ENCODE measurements at places on chromosomes 3 and 15.

- no peak for DNase-seq
These were observed 709.4 kb downstream of the ZNF385D start for GRCh38 chr3:21041621-21042020.

GRCh38 chr3:55144015-55144673, 216.3 kb upstream of the LRTM1 start:
- no peak for DNase-seq

- no peak for DNase-seq
These were observed 47.4 kb downstream of the CLSTN2 start for GRCh38 chr3:139982404-139982803.

DNA sequence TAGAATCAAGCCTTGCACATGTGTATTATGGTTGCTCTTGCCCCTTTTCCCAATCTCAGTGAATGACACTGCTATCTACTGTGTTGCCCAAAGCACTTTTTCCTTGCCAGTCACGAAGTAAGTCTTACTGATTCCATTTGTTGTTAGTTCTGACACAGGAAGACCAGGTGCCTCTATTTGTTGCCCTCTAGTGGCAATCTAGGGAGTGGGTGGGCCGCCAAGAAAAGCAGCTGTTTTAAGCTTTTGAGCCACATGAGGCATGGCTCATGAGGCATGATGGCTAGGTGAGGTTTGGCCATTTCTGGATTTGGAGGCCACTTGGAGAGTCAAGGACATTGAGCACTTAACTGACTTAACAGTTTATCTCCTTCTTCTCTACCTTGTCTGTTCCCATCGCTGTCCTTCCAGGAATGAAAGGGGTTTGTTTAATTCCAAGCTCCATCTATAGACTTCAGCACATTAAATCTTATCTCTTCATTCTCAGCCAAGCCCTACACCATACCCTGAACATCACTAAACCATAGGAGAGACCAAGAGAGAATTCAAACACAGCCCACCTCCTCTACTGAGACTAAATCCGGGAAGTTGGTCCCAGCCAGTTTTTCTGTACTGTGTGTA, 103.1 kb downstream of the HCN4 start:
- no peak for DNase-seq

GRCh38 chr15:47548231-47548630, 169.1 kb upstream of the SEMA6D start:
- DNase-seq = no peak

- DNase-seq = no peak
These were observed 9.0 kb upstream of the SMAD6 start for GRCh38 chr15:66692808-66693596.

DNA sequence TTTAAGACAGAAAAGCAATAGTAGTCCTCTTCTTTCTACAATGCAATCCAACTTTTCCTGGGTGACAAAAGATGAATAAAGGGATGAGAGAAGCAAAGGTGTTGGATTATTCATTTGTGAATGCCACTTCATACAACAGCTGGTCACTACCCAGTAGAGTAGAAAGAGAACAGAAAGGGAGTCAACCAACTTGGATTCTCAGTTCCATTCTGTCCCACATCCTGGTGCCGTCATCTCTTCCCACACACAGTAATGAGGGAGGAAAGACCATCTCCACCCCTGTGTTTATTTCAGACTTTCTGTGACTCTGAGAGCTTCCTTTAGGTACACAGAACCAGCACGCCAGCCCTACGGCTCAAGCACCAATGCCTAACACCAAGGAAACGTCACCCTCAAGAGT, 71.0 kb downstream of the FOXP1 start:
- DNase-seq = no peak

DNA sequence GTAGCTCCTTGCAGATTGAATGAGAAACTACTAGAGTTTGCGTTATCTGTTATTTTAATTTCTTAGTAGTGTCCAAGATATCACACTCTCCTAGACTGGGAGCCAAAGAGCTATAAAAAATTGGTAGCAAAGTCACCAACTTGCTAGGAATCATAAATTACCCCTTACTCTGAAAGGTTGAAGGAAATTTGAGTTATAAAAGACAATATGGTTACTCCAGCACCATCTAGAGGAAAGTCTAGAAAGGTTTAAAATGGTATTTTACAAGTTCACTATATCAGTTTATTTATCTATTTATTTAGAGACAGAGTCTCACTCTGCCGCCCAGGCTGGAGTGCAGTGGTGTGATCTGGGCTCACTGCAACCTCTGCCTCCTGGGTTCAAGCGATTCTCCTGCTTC, 121.6 kb downstream of the RBPMS2 start:
- no peak for DNase-seq
